ENCODE measurements at places on chromosomes 2 and 18.

DNA sequence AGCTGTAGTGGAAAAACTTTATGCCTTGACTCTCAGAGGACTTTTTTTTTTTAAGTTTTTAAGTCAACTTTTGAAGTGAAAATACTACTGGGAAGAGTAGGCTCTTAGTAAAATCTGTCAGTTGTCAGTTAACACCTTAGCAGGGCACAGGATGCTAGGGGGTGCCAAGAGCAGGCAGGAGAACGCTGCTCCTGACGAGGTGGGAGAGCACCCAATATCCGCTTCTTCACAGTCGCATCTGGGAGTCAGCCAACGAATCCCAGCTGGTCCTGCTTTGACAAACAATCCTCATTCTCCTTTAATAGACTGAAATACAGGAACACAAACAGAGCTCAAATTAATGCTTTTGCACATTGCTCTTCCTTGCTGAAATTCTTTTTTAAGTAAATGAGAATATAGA lies 709.5 kb upstream of the ACVR2A start:
- DNase-seq: no peak

GRCh38 chr2:119049968-119050704 lies 108.1 kb downstream of the MARCO start:
- DNase-seq: peak; percentile 1

GRCh38 chr2:60958361-60958760 lies 59.2 kb upstream of the PEX13 start:
- peak; percentile 64 for DNase-seq

DNA sequence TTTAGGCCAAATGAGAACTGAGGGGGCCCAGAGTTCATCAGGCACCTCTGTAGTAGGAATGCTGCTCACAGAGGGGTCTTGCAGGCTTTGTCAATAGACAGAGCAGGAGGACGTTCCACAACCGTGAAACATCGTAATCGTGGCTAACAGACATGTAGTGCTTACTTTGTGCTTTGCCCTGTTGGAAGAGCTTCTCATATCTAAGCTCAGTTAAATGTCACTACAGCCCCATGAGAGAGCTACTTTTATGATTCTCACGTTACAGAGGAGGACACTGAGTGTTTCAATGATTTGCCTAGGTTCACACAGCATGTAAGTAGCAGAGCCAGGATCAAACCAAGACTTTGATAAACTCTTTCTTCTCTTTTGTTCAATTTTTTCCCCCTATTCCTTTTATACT lies 136.6 kb downstream of the MYCN start:
- DNase-seq: no peak

DNA sequence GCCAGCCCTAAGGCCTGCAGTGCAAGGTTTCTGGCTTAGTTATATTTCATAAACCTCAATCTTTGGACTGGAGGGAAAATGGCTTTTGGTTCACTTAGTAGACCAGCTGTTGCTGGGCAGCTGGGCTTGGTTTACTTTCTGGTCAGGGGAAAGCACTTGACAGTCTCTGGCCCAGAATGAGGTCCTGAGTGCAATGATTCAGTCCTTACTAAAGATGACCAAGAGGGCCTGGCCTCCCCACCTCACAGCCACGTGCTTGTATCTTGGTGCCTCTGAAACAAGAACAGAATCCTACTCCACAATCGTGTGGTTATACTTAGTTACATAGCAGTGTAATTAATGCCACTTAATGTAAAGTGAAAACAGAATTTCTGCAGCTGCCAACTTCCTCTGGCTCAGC lies 325.5 kb upstream of the MEIS1 start:
- DNase-seq: no peak

DNA sequence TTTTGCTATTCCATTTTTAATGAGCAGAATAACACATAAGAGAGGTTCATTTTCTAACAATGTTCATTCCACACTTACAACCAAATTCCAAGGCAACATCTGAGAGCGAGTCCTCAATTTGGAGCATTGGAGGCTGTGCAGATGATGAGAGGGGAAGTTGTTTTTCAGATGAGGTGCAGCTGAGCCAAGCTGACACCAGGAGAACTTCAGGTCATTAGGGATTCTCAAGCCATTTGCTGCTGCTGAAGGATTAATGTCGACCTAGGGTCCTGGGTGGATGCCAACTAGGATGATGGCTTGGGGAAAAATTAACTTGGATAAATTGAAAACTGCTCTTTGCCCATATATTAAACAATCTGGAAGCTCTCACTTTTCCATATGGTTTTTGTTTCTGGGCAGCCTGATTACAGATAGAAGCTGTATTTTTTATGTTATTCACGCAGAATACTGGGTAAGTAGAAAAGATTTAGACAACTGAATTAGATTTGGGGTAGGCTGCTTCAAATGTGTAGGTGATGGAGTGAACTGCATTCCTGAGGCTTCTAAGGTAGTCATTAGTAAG lies 206.4 kb upstream of the SLC39A10 start:
- peak; percentile 23 for DNase-seq

GRCh38 chr2:215428060-215428910 lies 7.6 kb downstream of the FN1 start:
- no peak for DNase-seq

Data from fibroblast of skin of abdomen (primary cell).